ENCODE measurements at places on chromosomes 5 and 9. TPM values are rescaled to one million over a fixed set of nuclear protein-coding genes. Genes with fewer than 3 reads are reported as not detected.

LECT2 gene
- not detected for total RNA-seq

TEK gene
- total RNA-seq, result 23.0 TPM

PCDHGC5 gene
- 2.1 TPM for total RNA-seq

RAD50 gene
- 5.7 TPM for total RNA-seq

FOXD4L6 gene
- total RNA-seq, result not detected

MAMDC2 gene
- total RNA-seq, result 11.0 TPM

CCNO gene
- total RNA-seq, result not detected
